ENCODE measurements at places on chromosomes 3 and 15.
A peak's percentile ranks its signal among the peaks of the same experiment; 100 is the strongest.

DNA sequence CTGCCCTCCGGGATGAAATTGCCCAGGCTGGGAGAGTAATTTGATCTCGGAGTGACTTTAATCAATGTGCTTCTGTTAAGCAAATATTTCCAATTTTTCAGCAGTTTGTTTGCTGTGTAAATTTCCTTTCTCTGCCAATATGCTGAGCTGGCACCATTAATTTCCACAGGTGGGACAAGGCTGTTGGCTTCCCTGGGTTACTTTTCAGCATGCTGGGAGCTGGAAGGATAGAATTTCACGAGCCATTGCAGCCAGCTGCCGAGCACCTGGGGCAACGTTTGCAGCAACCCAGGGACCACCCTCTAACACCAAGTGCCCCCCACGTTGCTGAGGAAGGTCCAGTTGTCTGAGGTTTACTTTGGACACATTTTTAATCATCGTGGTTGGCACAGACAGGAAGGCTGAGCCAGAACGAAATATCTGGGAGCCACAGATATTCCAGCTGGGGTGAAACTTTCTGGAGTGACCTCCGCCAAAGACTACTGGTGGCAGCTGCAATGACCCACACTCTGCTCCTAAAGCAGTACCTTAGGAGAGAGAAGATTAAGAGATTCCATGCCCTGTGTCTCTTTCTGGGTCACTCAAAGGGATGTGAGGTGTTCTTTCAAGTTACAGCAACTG, 293.3 kb upstream of the RGMA start:
- DNase-seq: no peak

DNA sequence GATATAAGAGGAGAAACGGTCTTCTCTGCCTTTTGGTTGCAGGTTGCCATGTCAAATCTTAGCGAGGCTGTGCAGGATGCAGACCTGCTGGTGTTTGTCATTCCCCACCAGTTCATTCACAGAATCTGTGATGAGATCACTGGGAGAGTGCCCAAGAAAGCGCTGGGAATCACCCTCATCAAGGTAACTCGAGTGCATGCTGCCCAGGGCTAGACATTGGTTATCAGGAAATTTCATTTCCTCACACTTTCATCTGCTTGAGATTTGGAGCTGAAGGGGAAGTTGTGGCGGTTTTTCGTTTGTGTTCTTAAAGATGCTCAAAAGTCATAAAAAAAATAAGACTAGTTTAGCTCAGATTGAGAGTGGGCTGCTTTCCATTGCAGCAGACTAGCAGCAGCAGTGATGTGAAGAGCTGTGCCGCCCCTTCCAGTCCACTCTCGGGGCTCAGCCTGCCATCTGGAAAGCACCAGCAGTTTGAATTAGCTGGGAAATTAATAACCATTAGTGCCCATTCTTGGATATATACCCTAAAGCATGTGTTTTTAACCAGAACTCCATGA, 32.2 kb downstream of the GPD1L start:
- no peak for DNase-seq

DNA sequence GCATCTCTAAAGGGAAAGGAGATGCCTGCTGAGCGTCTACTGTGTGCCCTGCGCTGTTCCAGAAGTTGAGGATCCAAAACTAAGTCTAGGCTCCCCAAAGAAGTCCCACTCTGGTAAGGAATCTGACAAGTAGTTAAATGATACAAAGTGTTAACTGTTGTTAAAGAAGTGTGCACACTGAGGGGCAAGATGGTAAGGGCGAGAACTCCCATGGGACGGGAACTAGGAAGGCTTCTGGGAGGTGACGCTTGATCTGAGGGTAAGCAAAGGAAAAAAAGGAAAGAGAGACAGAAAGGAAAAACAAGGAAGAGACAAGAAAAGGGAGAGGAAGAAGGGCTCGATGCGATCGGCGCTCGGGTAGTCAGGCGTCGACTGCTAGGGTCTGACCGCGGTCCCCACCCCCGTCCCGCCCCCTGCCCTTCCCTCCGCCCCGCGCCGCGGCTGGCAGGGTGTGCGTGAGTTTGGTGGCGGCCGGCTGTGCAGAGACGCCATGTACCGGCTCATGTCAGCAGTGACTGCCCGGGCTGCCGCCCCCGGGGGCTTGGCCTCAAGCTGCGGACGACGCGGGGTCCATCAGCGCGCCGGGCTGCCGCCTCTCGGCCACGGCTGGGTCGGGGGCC, at the start of gene LACTB:
TSS of gene LACTB (plus strand) at position 480 of the 620 bp plus-strand sequence. CDS start at position 491, 11 bp downstream.
- DNase-seq: peak; percentile 71

GRCh38 chr15:65806397-65806796, 14.3 kb upstream of the DENND4A start:
- no peak for DNase-seq

- DNase-seq: no peak
These were observed 86.1 kb downstream of the ADAMTS17 start for GRCh38 chr15:100255644-100256043.

DNA sequence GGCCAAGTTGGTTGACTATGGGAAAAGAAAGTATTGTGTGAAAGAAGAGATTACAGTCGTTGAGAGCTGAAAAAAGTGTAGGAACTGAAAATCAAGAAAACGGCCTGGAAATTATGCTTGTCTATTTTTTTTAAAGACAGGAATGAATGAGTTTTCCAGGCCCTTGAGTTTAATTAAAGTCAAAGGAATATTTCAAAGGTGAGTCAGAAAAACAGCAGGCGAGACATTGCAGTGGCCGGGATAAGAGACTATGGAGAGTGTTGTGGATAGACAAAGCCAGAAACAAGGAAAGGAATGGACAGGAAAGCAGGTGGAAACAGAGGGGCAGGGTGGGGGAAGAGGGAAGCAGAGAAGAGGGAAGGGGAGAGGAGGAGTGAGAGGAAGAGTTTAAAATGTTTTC, 275.1 kb upstream of the LRTM1 start:
- no peak for DNase-seq

DNA sequence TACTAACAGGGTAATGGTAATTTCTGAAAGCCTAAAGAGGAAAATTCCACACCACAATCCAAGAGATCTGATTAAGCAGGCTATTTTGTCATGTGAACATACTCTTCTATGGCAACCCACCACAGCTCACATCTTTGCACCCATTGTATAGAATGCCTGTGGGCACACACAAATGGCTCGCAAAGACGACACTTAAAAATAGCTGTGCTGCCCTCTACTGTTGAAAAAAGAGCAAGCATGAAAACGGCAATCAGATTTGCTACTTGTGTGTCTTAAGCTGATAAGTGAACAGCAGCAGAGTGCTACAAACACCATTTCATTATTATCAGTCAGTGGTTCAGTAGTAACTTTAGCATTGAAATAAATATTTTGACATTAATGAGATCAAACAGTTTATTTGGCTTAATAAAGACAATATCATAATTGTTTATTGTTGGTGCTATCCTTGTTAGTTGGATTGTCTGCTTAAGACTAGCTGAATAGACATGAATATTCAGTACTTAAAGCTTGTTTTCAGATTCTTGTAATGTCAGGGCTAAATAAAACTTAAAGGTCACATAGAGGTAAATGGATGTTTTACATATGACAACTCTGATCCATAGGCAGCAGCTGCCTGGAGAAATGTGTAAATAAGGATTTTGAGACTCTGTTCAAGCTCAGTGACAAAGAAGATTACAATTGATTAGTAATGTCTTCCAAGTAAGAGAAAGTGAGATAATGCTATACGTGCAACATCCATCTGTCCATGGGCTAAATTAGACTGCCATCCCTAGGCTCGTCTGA, 199.1 kb downstream of the LRRN1 start:
- no peak for DNase-seq

DNA sequence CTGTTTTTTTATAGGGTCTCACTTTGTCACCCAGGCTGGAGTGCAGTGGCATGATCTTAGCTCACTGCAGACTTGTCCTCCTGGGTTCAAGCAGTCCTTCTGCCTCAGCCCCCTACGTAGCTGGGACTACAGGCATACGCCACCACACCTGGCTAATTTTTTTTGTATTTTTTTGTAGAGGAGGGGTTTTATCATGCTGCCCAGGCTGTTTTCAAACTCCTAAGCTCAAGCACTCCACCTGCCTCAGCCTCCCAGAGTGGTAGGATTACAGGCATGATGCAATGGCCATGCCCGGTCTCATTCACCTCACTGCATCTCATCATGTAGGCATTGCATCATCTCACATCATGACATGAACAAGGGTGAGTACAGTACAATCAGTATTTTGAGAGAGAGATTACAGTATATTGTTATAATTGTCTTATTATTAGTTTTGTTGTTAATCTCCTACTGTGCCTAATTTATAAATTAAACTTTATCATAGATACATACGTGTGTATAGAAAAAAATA, 74.3 kb upstream of the EOMES start:
- no peak for DNase-seq

DNA sequence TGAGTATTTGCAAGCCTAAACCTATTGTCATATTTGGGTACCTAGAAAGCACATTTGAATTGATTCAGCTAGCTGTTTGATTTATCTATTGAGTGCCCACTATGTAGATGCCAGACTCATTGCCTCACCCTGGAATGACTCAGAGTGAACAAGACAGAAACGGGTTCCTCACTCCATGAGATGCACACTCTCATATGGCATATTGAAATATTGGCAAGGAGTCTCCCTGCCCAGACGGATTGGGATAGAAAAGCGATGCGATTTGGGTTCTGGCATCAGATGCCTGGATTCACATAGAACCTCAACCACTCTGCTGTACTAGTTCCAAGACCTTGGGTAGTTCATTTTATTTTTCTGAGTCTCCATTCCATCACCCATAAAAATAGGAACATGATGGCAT, 22.5 kb downstream of the LRRN1 start:
- DNase-seq: no peak

DNA sequence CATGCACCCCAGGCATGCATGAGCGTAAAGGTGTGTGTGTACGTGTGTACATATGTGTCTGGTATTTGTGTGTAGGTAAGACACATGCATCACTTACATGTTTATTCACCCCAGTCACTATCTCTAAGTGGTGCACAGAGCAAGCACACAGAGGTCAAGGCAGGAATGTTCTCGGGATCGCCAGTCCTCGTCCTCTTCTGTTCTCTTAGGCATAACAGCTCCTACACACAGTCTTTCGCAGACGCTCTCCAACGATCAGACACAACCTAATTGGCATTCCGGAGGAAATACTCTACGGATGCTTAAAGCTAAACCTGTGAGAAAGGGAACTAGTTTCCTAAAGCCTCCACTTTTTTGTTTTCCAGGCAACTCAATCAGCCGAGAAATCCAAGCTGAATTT, 95.9 kb downstream of the ADAMTS17 start:
- DNase-seq: no peak

DNA sequence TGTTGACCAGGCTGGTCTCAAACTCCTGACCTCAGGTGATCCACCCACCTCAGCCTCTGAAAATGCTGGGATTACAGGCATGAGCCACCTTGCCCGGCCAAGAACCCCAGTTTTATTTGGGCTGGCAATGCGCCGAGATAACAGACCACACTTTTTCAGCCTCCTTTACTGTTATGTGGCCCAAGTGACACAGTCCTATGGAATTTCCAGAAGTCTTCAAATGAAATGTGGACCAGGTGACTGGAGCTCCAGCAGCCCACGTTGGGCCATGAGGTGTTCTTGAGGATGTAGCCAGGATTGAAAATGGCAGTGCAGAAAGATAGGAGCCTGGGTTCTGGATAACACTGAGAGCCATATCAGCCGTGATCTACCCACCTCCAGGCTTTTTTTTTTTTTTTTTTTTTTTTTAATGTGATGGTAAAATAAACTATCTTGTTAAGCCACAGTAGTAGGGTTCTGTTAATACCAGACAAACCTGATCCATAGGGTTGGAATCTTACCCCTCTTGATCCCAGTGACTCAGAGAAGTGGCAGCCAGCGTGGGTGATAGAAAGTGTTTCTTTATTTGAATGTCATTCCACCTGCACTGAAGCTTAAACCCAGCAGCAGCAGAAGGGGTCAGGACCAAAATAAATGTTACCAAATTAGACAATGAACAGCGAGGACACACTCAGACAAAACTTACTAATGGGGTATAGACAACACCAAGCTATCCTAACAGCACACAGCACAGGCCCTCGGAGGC, 55.6 kb downstream of the LHFPL4 start:
- DNase-seq: no peak

- no peak for DNase-seq
These were observed 42.3 kb downstream of the EFHB start for GRCh38 chr3:19891740-19892139.

DNA sequence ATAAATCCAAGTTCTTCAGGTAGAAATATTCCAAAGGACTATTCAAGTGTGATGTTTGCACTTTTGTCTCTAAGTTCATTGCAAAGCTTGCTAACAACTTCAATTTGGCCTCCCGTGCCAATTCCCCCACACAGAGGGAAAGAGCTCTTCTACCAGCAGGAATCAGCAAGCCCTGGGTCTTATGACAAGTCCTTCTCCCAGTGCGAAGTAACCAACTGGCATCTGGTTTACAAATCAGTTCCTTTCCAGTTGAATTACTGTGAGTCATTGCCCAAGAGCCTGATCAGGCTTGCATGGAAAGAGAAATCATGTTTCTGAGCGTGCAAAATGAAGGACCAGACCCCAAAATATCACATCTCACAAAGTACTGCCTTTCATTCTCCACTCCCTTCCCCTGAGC, 62.7 kb upstream of the SLCO3A1 start:
- no peak for DNase-seq

GRCh38 chr15:39132070-39132469, 448.8 kb upstream of the THBS1 start:
- DNase-seq: no peak

DNA sequence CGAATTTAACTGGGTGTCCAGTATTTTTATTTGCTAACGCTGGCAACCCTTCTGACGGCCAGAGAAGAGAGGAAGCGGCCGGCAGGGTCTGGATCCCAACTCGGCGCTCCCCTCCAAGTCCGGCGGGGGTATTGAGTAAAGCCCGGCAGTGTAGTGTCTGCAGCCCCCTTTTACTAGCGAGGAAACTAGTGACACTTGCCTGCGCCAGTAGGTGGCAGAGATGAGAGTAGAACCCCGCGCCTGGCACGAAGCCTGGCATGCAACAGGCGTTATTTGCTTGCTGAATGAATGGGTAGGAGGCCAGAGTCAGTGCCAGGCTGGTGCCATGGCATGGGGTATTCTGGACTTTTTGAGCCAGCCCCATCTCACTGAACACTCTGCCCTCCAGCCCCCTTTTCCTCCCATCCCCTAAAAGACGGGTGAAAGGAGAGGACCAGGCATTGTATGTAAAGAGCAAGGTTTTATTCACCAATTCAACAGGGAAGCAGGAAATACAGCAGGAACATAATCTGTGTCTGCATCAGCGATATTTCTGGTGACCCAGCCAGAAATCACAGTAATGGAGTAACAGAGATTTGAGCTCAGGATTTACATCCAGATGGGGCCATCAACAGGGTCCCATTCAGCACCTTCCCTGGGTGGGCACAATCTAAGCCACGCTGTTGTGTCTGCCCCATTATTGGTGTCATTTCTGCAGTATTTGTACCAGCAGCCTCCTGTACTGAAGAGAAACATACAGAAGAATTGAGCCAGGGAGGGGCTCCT, 788 bp upstream of the WDR73 start:
- peak; percentile 72 for DNase-seq

Data from stimulated activated CD4-positive, alpha-beta T cell treated with anti-CD3 and anti-CD28 coated beads, Interleukin-4, amount 100 ng/mL, for 48 hours (primary cell).